ENCODE measurements at places on chromosomes 16 and 17.

DNA sequence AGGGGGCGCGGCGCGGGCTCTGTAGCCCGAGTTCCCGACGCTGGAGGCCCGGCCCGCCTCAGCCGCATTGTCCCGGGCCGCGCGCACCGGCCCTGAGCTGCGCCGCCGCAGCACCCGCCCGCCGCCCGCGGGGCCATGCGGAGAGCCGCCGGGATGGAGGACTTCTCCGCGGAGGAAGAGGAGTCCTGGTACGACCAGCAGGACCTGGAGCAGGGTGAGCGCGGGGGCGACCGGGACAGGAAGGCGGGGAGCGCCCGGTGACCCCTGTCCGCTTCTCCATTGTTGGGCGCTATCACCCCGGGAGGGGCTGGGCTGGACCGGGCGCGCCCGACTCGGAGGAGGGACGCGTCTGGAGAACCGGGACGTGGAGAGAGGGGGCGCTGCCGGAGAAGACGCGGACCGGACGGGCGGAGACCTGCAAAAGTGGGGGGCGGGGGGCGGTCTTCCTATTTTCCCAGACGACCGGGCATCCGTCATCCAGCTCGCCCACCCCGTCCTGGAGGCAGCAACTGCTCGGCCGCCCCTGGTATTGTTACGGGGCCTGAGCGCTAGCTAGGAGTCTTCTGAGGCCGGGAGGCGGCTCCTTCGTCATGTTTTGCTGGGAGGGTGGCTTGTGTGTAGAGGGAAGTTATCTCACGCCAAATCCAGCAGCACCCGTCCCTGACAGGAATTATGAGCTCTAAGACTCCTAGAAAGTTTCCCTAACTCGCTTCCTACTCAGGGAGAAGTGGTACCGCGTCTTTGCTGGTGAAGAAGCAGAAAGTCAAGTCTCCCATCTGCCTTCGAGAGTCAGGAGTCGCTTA lies 678 bp downstream of the CDR2L start:
- no peak for DNase-seq

- DNase-seq = no peak
These were observed 30.1 kb upstream of the MTSS2 start for GRCh38 chr16:70715860-70716357.

GRCh38 chr17:43774304-43775250 lies 4.2 kb downstream of the DUSP3 start:
- DNase-seq = peak; percentile 26

DNA sequence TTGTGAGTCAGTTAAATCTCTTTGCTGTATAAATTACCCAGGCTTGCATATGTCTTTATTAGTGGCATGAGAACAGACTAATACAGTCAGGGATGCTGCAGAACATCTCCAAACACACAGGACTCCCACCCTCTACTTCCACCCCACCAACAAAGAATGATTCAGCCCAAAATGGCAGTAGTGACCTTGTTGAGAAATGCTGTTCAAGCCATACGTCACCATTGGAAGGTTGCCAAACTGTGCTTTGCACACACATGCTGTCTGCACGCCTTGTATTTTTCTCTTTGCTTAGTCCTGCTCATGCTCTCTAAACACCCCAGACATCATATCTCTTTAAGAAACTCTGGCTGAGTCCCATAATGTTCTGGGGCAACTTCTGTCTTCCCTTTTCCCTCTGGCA lies 589.6 kb downstream of the WWOX start:
- no peak for DNase-seq

GRCh38 chr16:49455181-49455990 lies 81.8 kb downstream of the C16orf78 start:
- no peak for DNase-seq

DNA sequence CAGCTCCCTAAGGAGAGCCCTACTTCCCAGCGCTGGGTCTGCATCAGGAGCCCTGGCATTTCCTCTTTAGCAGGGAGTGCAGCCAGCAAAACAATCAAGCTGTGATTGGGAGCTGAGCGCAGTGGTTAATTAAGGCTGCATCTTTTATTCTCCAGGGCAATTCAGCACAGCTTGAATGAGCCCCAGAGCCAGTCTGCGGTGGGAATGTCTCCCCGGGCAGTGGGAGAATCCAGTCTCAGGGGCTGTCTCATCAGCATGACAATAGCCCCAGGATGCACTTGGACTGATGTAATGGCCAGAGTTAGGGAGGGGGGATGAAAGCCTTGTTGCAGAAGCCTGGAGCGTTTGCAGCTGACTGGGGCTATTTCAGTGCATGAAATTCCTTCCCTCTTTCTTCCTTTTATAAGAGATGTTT lies 292.6 kb upstream of the SOX9 start:
- no peak for DNase-seq

DNA sequence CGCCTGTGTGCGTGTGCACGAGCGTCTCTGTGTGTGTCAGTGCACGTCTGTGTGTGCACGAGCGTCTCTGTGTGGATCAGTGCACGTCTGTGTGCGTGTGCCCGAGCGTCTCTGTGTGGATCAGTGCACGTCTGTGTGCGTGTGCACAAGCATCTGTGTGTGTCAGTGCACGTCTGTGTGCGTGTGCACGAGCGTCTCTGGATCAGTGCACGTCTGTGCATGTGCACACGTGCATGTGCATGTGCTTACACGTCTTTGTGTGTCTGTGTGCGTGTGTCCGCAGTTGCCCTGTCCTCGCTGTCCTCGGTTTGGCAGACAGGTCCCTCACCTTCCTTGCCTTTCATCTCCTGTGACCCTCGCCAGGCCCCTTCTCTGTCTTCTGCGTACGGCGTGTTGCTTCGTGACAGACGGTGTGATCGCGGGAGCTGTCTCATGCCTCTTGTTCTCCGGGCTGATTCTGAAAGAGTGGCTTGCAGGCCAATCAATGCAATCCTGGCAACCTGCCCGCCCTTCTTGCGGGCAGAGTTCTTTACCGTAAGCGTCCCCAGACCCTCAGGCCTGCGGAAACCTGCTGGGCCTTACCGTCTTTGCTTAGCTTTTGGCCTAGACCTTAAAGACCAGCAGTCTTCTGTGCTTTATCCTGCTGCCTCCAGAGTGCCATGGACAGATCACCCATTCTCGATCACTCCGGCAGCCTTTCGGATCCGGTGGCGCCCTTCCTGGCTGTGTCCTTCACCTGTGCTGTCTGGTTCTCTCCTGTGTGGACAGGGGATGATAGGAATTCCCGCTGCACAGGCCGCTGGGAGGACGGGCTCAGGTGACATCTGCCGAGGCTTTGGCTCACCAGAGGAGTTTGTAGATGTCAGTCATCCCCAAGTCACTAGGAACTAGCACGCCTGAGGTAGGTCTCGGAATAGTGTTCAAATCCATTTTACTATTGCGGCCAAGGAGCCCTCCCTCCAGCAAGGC lies 18.5 kb downstream of the MLYCD start:
- DNase-seq = no peak

DNA sequence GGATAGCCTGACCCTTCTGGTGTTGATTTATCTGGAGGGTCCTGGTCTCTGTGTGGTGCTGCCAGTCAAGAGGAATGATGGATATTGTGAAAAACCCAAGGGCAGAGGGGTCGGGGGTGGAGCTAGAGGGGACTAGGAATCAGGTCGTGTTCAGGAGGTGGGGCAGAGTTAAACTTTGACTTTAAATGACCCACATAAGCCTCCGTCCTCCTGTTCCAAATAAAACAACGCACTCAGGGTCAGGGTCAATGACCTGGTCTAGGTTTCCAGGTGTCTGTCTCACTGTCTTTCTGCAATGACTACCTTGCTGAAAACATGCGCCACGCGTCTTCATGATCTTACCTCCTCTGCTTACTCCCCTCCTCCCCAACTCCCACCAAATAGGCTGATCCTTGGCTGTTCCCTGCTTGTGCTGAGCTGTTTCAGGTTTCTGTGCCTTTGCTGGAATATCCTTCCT lies 14.7 kb downstream of the AOC3 start:
- DNase-seq = no peak

GRCh38 chr17:80718428-80718827 lies 173.8 kb downstream of the RPTOR start:
- DNase-seq = no peak

GRCh38 chr17:4919511-4920047 lies 12.5 kb upstream of the GP1BA start:
- no peak for DNase-seq

GRCh38 chr17:48592577-48592976 lies 1.0 kb downstream of the HOXB5 start:
- no peak for DNase-seq

- peak; percentile 41 for DNase-seq
These were observed 48.5 kb downstream of the RAI1 start for GRCh38 chr17:17729620-17730249.

- peak; percentile 71 for DNase-seq
These were observed 276.5 kb downstream of the XYLT1 start for GRCh38 chr16:17194190-17194780.

GRCh38 chr17:46163929-46164594 lies 29.2 kb downstream of the KANSL1 start:
- DNase-seq = peak; percentile 46

- no peak for DNase-seq
These were observed 1265.3 kb downstream of the CDH11 start for GRCh38 chr16:63856537-63856936.

- DNase-seq = no peak
These were observed 34.7 kb downstream of the VAT1L start for GRCh38 chr16:77823067-77823466.

- DNase-seq = no peak
These were observed 133.1 kb upstream of the ZKSCAN2 start for GRCh38 chr16:25390761-25391160.

GRCh38 chr17:8243827-8244226 lies 4.0 kb downstream of the CTC1 start:
- DNase-seq = peak; percentile 46

DNA sequence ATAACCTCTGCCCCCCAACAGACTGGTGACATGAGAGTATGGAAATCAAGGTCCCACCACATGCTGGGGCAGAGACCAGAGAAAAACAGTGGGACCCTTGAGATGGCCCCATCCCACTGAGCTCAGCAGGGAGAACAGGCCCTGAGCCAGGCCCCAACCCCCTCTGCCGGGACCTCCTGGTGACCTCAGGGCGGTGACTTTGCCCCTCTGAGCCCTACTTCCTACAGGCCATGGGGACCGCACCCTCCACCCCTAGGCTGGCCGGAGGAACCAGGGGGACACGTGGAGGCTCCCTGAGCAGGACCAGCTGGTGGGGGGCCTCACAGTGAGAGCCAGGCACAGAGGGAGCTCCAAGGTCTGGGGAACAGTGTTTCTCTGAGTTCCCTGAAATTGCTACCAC lies 13.8 kb upstream of the SRRM2 start:
- no peak for DNase-seq

- peak; percentile 68 for DNase-seq
These were observed 137.7 kb upstream of the CRHR1 start for GRCh38 chr17:45646288-45646988.

DNA sequence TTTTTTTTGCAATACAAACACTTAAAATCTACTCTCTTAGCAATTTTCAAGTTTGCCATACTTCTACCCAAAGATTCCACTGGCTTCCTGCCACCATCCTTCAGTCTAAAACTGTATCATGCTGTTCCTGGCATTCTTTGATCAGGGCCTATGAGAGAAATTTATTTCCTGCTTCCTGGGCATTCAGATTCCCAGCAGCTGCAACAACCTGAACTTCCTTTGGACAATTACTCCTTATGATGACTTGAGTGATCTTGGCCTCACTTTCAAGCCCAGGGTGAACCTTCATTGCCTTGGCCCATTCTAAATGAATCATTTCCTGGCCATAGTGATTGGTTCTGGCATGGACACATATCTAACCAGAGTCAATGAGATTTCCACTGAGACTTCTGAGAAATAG lies 18.0 kb upstream of the MON1B start:
- no peak for DNase-seq

DNA sequence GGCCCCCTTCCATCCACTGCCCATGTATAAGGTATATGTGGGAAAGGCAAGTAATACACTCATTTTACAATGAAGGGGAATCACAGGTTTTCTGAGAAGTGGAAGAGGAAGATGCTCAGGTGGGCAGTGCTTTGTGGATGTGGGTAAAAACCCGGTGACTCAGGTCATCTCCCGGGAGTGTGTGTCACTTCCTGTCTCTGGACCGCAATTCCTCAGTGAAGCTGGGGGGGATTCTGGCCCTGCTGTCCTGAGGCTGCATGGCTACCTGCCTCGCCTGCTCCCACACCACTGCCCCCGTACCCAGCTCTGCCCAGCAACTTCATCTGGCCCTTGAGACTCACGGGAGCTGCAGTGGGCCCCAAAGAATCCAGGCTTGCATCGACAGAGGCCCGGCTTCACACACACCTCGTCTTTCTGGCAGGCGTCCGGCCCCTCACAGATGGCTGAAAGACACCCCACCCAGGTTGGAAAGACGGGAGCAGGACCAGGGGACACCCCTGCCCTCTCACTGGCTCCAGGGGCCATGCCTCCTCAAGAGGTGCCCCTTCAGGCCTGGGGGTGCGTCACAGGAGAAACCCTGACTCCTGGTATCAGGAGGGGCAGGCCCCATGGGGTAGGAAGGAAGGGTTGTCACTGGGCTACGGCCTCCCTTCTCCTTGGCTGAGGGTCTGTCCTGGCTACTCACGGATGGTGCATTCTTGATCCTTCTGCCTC lies 882 bp downstream of the SCARF1 start:
- peak; percentile 77 for DNase-seq

- no peak for DNase-seq
These were observed 363.2 kb downstream of the SNX29 start for GRCh38 chr16:12339686-12340085.

DNA sequence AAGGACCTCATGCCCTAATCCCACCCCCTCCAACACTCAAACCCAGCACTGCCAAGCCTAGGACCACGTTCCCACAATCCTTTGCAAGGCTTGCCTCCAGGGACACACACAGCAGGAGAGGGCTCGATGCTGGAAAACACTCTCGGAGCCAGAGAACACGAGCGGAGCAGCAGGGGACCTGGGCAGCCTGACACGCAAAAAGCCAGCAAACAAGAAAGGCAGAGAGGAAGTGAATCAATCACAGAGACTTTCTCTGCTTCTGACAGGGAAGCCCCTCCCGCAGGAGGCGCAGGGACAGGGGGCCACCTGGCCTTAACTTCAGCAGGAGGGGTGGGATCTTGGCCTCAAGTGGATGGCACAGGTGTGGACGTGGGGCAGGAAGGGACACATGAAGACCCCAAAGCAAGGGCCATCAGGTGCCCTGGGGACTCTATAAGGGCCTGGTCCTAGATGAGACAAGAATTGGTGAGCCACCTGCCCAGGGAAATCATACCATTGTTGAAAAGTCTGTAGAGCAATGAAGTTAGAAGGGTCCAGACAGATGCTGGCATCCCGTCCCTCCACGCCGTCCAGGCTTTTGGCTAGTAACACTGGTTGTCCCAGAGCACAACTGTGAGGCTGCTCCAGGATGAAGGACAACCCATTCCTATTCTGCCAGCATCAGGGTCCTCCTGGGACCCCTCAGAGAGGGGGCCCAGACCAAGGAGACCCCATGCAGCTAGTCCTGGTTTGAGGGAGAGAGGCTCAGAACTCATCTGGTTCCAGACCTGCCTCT lies 2.2 kb downstream of the SDK2 start:
- DNase-seq = no peak

- peak; percentile 57 for DNase-seq
These were observed 554 bp downstream of the MTSS2 start for GRCh38 chr16:70685061-70685937.

Data from common myeloid progenitor, CD34-positive (primary cell).